ENCODE measurements at places on chromosomes 5 and 9.

DNA sequence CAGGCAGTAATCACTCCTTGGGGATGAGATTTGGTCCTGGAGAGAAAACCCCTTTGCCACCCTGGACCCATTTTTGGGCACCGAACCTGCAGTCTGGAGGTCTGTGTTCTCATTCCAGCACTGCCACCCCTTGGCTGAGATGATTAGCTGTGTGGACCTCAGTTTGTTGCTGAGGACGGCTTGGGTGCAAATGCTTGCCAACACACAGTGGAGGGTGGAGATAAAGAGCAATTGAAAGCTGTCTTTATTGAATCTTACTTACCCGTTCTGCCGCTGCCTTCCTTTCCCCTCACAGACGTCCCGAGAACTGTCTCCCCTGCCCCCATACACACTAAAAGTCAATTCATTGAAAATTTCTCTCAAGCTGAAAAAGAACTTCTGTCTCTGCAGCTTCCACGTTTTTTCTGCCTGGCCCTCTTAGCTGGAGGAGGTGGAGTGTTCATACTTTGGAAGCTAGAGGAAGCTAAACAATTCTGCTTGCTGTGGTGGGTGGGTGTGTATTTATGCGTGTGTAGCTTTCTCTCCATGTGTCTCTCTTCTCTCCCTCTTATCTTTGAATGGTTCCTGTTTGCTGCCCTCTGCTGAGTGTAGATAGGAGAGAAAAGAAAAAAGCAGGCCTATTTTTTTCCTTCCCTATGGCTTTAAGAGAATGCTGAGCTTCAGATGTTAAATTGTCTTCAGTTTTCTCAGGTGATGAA, 6.6 kb downstream of the GALNT10 start:
- no peak for DNase-seq

DNA sequence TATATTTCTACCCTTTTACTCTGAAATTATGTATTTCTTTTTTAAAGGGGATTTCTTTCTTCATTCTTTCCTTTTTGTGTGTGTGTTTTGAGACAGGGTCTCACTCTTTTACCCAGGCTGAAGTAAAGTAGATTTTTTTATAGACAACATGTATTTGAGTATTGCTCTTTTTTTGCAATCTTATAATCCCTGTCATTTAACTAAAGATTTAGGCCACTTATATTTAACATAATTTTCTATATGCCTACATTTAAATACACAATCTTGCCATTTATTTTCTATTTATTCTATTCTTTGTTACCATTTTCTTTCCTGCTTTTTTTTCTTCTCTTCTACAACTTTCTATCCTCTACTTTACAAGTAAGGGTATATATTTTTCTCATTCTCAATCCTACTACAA, 416.0 kb upstream of the IRX2 start:
- no peak for DNase-seq

GRCh38 chr5:56479126-56479525, 246.0 kb upstream of the ANKRD55 start:
- no peak for DNase-seq

GRCh38 chr5:175521313-175521833, 43.0 kb downstream of the SFXN1 start:
- no peak for DNase-seq

DNA sequence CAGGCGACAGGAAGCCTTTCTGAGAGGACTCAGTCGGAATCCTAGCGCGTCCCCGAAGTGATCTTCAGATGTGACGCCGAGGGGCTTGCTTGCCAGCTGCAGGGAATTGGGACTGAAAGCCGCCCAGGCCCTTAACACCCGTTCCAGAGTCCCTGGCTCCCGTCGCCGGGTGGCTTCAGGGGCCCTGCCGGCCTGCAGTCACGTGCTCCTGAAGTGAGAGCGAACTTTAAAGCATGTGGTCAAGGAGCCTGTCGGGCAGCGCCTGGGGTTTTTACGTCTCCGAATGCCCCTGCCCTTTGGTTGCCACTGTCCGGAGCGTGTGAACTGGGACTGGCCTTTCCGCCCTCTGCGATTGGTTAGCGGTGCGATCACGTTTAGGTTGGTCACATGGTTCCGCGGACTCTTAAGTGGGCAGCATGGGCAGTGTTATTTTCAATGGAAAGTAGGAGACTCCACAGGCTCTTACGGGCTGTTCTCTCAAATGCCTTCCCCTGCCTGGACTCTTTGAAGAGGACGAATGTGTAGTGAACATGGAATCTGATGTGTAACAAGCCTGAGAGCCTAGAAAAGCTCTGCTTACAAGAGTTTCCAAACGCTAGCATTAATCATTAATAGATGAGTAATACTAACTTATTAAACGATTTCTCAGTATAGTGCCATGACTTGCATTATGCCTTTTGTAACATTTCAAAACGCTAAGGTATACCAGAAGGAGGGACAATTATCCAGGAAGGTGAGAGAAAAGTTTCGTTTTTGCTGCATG, 1.9 kb downstream of the VLDLR start:
- DNase-seq: peak; percentile 69

GRCh38 chr9:25990376-25990775, 312.1 kb upstream of the TUSC1 start:
- DNase-seq: no peak

DNA sequence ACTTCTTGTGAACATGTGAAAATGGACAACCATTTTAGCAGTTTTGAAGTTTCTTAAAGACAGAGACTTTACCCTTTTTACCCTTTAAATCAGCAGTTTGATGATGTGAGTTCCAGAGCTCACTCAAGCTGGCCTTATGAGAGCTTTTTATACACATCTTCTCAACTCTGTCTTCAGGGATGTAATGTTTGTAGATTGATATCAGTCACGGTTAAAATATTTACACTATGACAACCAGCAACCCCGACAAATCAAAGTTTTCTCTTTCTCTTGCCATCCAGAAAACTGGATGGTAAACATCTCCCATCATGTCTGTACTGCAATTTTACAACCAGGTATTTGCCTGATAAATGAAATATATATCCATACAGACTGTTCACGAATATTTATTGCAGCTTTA, 233.4 kb upstream of the ST8SIA4 start:
- DNase-seq: no peak

- no peak for DNase-seq
These were observed 1.3 kb upstream of the SH3PXD2B start for GRCh38 chr5:172455511-172456061.

GRCh38 chr5:178326374-178326715, 93.7 kb upstream of the PHYKPL start:
- no peak for DNase-seq

- DNase-seq: no peak
These were observed 480.9 kb downstream of the MTRR start for GRCh38 chr5:8349855-8350254.

- no peak for DNase-seq
These were observed 46.0 kb upstream of the COL15A1 start for GRCh38 chr9:98897745-98898144.

DNA sequence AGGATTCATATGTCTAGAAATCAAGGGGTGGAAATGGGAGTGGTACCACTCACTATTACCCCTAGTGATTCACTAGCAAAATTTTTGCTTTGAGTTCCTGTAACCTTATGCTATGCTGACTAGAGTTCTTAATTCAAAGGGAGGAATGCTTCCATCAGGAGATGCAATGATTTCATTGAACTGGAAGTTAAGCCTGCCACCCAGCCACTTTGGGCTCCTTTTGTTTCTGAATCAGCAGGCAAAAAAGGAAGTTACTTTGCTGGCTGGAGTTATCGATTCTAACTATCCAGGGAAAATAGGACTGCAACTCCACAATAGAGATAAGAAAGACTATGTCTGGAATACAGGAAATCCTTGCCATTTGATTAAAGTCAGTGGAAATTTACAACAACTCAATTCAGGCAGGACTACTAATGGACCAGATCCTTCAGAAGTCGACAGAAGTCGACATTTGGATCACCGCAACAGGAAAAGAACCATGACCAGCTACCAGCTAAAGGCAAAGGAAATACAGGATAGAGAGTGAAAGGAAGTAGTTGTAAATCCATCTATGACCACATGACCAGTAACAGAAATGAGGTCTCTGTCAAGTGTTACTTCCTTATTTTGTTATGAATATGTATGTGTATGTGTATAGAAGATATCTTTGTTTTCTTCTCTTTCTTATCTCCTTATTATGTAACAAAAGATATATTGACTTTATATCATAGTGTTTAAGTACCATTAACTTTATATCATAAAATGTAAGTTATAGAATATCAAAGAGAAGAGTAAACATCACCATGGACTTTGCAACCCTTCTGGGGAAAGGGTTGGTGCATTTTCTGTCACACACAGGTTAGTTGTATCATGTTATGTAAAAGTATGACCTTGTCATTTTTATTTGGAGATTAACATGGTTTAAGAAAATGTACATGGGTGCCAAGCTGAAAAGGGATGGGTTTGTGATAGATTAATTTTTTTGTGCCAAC, 198.7 kb upstream of the HAPLN1 start:
- DNase-seq: no peak

GRCh38 chr5:150211156-150212030, 21.5 kb downstream of the SLC6A7 start:
- no peak for DNase-seq

DNA sequence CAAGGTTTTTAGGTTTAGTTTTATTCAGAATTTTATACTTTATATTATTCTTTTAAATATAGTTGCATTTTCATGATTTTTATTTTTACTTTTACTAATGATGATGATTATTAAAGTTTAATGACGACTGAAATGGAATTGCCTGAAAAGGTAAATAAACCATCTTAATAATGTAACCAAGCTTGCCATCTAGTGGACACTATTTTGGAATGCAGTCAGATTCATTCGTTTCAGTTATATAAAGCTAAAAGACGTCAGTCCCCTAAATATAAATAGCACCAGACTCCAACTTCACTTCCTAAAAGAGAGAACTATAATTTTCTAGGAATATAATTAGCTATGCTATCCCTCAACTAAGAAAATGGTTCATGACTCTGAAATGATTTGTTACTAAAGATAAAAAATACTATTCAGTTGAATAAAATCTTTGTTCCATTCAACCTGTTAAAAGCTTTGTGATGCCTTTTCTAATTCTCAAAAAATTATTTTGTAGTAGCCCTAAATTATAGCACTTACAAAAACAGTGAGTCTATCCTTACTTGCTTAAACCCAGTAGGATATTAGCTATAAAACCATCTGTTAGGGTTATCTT, 19.9 kb downstream of the ABITRAM start:
- no peak for DNase-seq

DNA sequence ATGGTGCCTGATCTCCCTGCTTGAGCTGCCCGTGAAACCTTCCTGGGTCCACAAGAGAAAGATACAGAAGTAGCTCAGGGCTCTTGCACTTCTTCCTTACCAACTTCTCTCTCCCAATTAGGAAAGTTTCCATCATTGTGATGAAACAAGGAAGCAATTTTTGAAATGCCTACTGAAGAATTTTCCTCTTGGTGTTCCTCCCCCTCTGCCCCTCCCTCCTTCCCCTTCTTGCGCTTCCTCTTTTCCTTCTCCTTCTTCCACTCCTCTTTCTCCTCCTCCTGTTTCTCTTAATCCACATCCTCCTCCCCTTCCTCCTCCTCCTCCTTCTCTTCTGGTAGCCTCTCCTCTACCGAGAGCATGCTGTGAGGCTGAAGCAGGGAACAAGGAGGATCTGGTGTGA, 36.3 kb upstream of the OTULINL start:
- DNase-seq: no peak

DNA sequence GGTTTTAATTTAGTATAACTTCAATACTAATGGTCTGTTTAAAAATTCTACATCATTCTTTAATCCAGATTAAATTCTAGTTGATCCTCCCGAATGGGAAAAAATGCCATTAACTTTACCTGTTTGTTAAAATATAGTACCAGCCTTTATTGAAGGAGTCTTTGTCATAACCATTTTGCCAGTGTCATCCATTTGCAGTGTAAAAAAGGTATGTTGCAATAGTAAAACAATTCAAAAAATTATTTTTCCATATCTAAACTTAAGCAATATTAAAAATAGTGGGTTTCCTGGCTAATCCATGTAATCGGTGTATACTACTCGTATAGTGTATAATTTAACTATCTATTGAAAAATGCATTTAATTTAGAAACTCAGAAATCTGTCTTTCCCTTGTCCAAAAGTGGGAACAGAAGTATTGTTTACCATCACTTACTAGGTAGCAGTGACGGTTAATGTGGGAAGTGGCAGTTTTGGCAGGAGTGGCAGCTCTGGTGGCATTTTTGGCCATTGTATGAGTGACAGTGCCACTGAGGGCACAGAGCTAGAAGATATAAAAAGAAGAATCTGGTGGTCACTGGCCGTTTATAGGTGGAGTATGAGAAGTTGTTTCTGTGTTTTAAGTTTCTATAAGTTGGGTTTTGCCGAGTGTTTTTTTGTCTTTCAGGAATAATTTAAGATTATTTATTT, 1.9 kb downstream of the AP3S1 start:
- no peak for DNase-seq

GRCh38 chr5:36052538-36052937, 14.1 kb downstream of the UGT3A2 start:
- no peak for DNase-seq

DNA sequence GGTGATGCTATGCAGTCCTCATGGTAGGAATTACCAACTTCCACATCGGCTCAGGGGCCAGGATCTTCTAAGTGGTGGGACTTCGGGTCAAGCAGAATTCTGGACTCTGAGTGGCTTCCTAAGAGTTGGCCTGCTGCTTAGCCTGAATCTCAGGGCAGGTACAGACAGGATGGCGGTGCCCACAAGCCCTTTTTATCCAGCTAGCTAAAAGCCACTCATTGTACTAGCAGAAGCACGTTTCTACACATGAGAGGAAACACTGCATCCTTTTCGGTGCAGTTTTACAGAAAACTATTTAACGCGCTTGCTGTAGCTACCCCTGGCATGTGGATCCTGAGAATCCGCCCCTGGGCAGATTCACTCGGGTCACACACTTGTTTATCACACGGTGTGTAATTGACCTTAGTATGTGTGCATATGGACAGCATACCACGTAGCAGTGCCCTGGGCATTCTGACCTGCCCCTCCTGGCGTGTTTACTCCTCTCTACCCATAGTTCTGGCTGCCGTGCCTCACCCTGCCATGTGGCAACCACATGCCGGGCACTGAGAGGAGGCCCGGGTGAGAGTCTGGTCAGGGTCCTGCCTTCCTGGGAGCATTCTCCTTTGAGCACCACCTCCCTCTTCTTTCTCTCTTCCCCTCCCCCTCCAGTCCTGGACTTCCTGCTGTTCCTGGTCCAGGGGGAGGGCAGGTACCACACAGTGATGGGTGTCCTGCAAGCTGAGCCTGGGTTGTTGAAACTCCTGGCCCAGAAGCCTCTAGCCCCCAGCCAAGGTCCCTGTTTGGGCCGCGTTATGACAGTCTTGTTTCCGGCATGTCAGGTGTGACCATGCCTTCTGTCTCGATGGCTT, 65.9 kb downstream of the DAB2IP start:
- no peak for DNase-seq

- no peak for DNase-seq
These were observed 30.1 kb downstream of the SLC38A9 start for GRCh38 chr5:55682071-55682470.

- no peak for DNase-seq
These were observed 56.9 kb downstream of the MYO10 start for GRCh38 chr5:16879191-16879590.

- DNase-seq: no peak
These were observed 40.9 kb upstream of the NSMF start for GRCh38 chr9:137499858-137500661.

GRCh38 chr5:174503461-174504265, 220.7 kb upstream of the MSX2 start:
- DNase-seq: no peak

GRCh38 chr5:57338068-57338867, 144.3 kb downstream of the ACTBL2 start:
- no peak for DNase-seq

- DNase-seq: no peak
These were observed 114.3 kb upstream of the TSLP start for GRCh38 chr5:110956913-110957813.

All from left lobe of liver (tissue), 2 donors.